Activated naive CD8-positive, alpha-beta T cell treated with anti-CD3 and anti-CD28 coated beads for 36 hours (primary cell): ENCODE measurements at places on chromosomes 6 and 20. TPM values are rescaled to one million over a fixed set of nuclear protein-coding genes. Genes with fewer than 3 reads are reported as not detected.
A peak's percentile ranks its signal among the peaks of the same experiment; 100 is the strongest.

DNA sequence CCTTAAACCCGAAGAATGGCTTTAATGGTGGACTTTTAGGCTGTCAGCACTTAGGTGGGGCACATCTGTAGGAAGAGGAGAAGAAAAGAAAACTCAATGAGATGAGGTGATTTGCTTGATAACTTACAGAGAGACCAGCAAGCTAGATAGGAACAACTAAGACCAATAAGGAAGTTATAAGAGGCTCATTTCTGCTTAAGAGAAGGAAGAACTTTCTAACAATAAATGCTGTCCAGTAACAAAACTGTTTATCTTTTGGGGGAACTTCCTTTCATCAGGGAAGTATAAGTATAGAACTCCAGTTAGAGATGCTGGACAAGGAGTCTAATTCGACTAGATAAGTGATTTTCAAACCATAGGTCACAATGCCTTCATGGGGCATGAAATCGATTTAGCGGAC is 107.2 kb upstream of the SIRPA start:
- no peak overlapping the region for H3K4me3 ChIP-seq
- no peaks in the 10 kb centered on the region for H3K4me1 ChIP-seq
- H3K27ac ChIP-seq, result no peak overlapping the region
- peaks cover 43% of the 10 kb centered on the region for H3K27me3 ChIP-seq
- no peak for DNase-seq
- no peaks in the 10 kb centered on the region for H3K36me3 ChIP-seq

DNA sequence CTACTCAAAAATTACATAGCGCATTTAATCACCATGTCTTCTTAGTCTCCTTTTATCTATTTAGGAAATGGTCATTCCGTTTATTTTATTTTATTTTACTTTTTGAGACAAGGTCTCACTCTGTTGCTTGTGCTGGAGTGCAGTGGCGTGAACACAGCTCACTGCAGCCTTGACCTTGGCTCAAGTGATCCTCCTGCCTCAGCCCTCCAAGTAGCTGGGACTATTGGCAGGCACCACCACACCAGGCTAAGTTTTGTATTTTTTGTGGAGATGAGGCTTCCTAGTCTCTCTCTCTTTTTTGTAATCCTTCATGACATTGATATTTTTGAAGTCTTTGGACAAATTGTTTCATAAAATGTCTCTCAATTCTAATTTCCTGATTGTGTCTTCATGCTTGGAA is 4.7 kb upstream of the MYLK4 start:
- no peaks in the 10 kb centered on the region for H3K36me3 ChIP-seq
- DNase-seq, result no peak
- H3K4me1 ChIP-seq, result peaks cover 7% of the 10 kb centered on the region
- no peak overlapping the region for H3K27ac ChIP-seq
- peaks cover 29% of the 10 kb centered on the region for H3K27me3 ChIP-seq

GRCh38 chr20:12677925-12678324 is 330.8 kb upstream of the SPTLC3 start:
- H3K4me1 ChIP-seq, result no peaks in the 10 kb centered on the region
- H3K4me3 ChIP-seq, result no peak overlapping the region
- H3K27me3 ChIP-seq, result no peaks in the 10 kb centered on the region
- no peak for DNase-seq
- no peak overlapping the region for H3K27ac ChIP-seq

DNA sequence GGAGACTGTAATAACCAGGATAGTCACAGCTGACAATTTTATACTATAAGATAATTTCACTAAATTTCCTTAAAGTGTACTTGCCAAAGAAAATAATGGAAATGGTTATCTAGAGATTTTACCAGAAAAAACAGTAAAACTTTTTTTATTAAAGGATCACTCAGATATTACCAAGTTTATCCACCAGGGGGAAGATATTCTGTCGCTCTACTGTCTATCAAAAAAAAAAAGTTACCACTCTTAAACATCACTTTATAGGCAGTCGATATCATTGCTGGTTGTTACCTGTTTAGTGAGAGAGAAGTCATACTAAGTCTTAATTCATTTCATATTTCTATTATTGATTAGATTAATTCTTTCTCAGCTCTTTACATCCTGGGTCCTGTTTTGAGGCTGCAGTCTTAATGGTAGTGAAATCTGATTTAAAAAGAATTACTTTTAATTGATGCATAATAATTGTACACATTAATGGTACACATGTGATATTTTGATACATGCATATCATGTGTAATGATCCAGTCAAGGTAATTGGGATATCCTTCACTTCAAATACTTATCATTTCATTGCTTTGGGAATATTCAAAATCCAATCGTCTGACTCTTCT is 18.9 kb downstream of the L3MBTL3 start:
- no peak overlapping the region for H3K4me3 ChIP-seq
- no peak overlapping the region for H3K27ac ChIP-seq
- H3K4me1 ChIP-seq, result peaks cover 60% of the 10 kb centered on the region
- no peaks in the 10 kb centered on the region for H3K27me3 ChIP-seq
- no peak for DNase-seq

DNA sequence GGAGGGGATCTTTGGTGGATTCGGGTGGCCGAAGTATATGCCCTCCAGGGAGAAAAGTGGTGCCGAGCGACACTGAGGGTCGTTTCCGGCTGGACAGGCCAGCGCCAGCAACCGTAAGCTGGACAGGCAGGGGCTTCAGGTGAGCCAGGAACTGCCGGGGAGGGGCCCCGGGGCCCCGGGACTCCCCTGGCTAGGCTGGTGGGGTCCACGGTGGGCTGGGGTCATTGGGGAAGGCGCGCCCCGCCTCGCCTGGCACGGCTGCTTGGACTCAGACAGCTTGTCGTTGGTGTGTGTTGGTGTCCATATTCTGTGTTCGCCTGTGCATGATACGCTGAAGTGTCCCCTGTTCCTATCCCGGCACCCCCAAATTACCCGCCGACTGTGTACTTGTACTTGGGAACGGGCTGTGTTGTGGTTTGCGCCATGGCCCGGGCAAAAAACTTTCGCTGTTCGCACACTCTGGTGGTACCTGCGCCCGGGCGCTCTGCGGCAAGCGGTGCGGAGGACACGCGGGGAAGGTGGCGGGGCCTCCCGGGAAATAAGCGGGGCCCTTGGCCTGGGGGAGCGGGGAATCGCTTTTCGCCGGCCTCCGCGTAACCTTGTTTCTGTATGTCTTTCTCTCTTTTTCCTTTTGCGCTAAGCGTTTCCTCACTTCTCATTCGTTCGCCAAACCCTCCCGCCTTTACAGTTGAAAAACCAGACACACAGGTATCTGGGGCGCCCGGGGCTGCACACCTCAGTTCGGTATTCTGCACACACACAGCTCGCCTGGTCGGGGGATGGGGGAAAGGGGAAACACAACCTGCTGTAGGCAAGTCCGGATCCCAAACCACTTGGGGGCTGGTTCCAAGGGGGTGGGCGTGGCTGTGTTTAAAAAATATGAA is 3.2 kb downstream of the GNAS start:
- peaks cover 7% of the 10 kb centered on the region for H3K4me1 ChIP-seq
- H3K27me3 ChIP-seq, result peaks cover 73% of the 10 kb centered on the region
- no peak overlapping the region for H3K27ac ChIP-seq

DNA sequence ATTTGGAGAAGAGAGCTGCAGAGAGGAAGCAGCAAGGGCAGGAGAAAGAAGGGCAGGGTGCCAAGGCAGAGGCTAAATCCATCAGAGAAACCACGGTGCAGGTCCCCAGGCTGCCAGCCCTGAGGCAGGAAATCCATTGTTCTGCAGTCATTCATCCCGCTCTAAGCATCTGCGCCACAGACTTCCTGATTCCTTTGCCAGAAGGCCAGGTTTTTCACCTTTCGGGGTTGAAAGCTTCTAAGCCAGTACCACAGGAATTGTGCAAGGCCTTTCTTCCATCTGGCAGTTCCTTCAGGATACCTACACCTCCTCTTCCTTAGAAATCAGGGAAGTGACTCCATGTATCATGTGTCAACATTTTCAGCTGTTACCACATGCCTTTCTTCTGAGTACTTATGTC is 45.6 kb downstream of the ADGRF5 start:
- no peaks in the 10 kb centered on the region for H3K36me3 ChIP-seq
- no peak for DNase-seq
- H3K4me1 ChIP-seq, result no peaks in the 10 kb centered on the region
- no peak overlapping the region for H3K27ac ChIP-seq
- H3K4me3 ChIP-seq, result no peak overlapping the region
- peaks cover 19% of the 10 kb centered on the region for H3K27me3 ChIP-seq

GRCh38 chr6:102340311-102340710 is 946.8 kb downstream of the GRIK2 start:
- DNase-seq, result no peak
- H3K36me3 ChIP-seq, result no peaks in the 10 kb centered on the region
- H3K27ac ChIP-seq, result no peak overlapping the region
- no peaks in the 10 kb centered on the region for H3K4me1 ChIP-seq
- no peaks in the 10 kb centered on the region for H3K27me3 ChIP-seq

GRCh38 chr6:78713564-78713963 is 153.8 kb upstream of the IRAK1BP1 start:
- no peaks in the 10 kb centered on the region for H3K4me1 ChIP-seq
- no peaks in the 10 kb centered on the region for H3K36me3 ChIP-seq
- no peak overlapping the region for H3K4me3 ChIP-seq
- no peak for DNase-seq

DNA sequence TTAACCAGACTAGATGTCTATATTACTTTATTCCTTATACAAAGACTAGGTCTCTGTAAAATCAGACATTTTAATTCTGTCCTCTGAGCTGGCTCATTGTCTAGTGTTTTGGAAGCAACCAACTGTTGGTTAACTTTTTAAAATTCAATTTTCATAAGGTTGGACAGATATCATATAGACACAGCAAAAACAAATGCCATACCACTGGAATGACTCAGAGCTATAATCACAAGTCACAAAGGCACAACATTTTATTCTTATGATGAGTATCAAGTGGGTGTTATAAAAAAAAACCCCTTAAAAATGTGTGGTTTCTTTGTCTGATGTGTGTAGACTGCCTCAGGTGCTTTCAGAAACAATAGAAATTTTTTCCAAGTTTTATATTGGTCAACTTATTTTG is 296.2 kb upstream of the MARCKS start:
- no peak overlapping the region for H3K4me3 ChIP-seq
- no peak for DNase-seq
- H3K27me3 ChIP-seq, result peaks cover 22% of the 10 kb centered on the region
- no peak overlapping the region for H3K27ac ChIP-seq
- H3K4me1 ChIP-seq, result no peaks in the 10 kb centered on the region

GRCh38 chr6:20236909-20237600 is 24.8 kb upstream of the MBOAT1 start:
- no peak for DNase-seq
- no peaks in the 10 kb centered on the region for H3K27me3 ChIP-seq
- no peak overlapping the region for H3K4me3 ChIP-seq
- no peaks in the 10 kb centered on the region for H3K4me1 ChIP-seq
- H3K36me3 ChIP-seq, result no peaks in the 10 kb centered on the region
- H3K27ac ChIP-seq, result no peak overlapping the region

- peaks cover 27% of the 10 kb centered on the region for H3K4me1 ChIP-seq
- H3K4me3 ChIP-seq, result peak overlapping the region; percentile 91
- H3K36me3 ChIP-seq, result no peaks in the 10 kb centered on the region
- peak; percentile 51 for DNase-seq
- no peaks in the 10 kb centered on the region for H3K27me3 ChIP-seq
Observed at GRCh38 chr6:149566410-149567193, 427 bp downstream of the GINM1 start.

SLC17A9 gene
- 49.7 TPM for total RNA-seq

TOX2 gene
- 0.45 TPM for total RNA-seq

TAPBP gene
- total RNA-seq, result 201 TPM

PNLDC1 gene
- total RNA-seq, result not detected

SDCBP2 gene
- total RNA-seq, result 3.9 TPM
